ENCODE measurements at places on chromosomes 4 and X.

DNA sequence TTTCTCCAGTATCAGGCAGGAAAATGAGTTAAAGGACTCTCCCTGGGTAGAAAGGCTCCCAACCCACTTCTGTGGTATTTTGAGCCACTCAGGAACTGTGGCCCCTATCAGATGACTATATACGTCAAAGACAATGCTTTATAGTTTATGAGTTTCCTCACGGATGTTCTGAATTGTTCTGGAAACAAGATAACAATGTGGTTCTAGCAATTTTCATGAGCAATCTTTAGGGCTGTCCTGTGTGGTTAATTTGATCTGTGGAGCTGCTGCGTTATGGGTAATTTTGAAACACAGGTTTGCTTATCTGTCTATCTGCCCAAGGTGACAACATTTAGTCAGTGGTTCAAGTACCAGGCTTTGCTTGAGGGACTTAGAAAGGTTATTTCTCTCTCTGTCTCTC is 46.7 kb upstream of the IL2 start:
- no peak for DNase-seq

- no peak for DNase-seq
Observed at GRCh38 chr4:70628444-70628843, at the start of gene ENAM. TSS of gene ENAM (plus strand) at chr4:70628744. CDS start at chr4:70629501, 757 bp downstream.

- no peak for DNase-seq
Observed at GRCh38 chr4:76879731-76880364, 18.1 kb downstream of the SOWAHB start.

GRCh38 chr4:128512767-128513322 is 225.2 kb upstream of the PGRMC2 start:
- DNase-seq = no peak

DNA sequence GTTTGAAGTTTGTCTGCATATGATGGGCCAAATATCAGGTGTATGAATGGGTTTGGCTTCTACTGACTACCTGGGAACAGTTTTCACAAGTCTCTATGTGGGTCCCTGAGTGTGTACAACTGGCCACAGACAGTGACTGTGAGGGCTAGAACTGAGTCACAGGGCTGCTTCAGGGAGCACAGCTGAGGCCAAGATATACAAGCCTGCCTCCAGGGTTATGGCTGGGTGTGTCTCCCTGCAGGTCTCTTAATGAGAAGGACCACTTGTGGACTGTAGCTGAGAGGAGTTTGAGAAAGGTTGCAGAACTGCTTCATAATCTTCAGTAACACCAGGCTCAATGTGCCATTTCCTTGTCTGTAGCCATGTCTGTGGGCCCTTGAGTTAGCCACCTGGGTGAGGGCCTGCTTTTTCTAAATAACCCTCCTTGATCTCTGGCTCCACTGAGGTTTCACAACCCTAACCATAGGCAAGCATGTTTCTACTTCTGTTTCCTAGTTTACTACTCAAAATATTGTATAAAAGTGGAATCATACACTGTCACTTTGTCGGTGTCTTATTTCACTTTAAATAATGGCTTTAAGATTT is 81.3 kb downstream of the ZNF732 start:
- DNase-seq = no peak

DNA sequence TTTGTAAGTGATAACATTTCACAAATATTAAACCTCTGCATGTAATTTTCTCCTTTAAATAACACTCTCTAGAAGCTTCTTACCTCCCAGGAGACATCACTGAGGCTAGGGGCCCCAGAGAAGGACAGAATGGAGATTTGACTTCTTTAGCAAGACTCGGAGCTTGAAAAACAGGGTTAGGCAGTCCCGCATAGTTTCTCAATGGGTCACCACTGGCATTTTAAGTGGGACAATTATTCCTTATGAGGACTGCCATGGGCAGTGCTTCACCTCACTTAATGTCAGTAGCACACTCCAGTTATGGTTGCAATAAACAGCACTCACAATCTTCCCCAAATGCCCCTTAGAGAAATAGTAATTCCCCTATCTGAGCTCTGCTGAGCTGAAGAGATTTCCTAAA is 66.7 kb upstream of the NOCT start:
- DNase-seq = no peak

DNA sequence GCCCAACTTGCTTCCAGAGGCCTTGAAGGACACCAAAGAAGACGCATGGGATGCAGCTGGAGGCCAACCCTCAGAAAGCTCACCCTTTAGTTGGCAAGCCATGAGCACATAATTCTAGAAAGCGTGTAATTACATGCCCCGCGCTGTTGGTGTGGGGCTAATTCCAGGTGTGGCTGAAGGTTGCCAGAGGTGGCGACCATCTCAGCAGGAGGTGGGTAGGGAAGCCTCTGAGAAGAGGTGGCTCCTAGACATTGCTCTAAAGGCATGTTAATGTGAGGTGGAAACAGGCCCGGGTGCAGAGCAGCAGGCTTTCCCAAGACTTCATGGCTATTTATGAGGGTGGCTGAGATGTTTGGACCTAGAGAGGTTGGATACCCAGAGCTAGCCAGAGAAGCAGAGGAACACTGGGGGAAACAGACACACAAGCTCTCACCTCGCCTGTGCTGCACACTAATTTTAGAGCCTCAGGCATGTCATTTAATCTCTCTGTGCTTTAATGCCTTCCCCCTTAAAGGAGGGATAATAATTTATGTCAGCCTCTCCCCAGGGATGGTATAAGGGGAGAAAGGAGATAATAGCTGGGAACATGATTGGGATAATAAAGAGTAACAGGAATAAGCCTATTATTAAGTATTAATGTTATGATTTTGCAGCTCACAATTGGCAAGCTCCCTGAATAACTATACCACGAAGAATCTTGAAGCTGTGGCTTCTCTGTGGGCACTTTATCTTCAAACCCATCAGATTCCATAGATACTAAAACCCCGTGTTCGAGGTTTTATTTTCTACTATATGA is 60.0 kb upstream of the HELT start:
- no peak for DNase-seq

GRCh38 chr4:5889002-5889696 is 3.7 kb downstream of the CRMP1 start:
- DNase-seq = no peak

- peak; percentile 95 for DNase-seq
Observed at GRCh38 chr4:140151699-140152012, 2.3 kb downstream of the MAML3 start.

DNA sequence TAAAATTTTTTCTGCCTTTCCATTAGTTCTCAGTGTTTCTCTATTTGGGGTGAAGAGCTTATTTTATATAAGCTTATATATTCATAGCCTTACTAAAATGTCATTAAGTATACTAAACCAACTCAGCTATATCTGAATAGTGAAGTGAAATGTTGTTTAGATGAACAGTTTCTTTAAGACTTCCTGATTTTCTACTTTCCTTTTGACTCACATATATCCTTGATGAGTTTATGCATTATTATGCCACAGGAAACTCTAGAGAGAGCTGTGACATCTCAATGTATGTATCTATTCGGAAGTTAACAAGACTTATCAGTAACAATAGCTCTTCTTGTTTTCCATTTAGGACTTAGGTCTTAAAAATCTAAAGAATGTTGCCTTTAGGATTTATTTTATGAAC is 1491.8 kb upstream of the IGFBP7 start:
- no peak for DNase-seq

DNA sequence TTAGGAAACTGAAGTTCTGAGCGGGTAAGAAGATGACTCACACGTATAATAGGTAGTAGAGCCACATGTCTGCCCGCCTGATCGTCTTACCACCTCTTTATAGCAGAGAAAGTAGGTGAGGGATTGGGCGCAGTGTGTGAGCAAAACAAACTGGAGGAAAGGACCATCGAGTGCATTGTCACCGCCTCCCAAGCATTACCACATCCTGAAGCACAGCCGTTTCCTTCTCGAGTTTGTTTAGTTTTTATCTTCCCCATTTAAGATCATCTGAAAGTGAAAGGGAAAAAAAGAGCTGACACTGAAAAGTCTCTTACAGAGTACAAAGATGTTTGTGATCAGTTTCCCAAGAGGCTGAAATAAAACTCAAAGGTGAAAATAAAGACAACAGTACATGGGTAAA is 14.8 kb downstream of the PDK3 start:
- DNase-seq = no peak

GRCh38 chrX:5388087-5388486 is 840.6 kb downstream of the NLGN4X start:
- peak; percentile 3 for DNase-seq

DNA sequence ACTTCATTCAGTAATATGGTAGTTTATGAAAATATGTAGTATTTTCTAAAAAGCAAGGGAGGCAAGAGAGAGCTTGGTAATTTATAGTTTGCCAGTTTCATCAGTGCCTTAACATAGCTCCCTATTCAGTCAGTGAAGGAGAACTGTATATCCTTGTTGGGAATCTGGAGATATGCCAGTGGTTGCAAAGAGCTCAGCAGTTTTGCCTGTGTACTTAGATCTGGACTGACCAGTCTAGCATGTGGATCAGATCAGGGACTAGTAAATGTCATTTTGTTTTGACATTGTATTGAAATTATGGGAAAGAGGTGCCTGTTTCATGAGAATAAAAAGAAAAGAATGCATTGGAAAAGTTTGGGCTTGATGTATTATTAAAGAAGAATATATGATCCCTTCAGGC is 88.6 kb downstream of the ZIC3 start:
- DNase-seq = no peak
